ENCODE measurements at places on chromosomes 1 and 21.
A peak's percentile ranks its signal among the peaks of the same experiment; 100 is the strongest.

DNA sequence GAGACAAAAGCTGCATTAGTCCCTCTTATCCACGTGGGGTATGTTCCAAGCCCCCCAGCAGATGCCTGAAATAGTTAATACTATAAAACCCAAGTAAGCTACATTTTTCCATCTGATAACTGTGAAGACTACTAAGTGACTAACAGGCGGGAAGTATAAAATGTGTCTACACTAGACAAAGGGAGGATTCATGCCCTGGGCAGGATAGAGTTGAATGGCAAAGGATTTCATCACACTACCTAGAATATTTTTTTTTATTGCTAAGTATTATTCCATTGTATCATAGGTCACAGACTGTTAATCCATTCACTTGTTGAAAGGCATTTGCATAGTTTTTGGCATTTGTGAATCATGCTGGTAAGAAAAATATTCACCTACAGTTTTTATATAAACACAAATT lies 26.4 kb upstream of the CFHR4 start:
- H3K27me3 ChIP-seq, result no peaks in the 10 kb centered on the region
- DNase-seq, result no peak
- H3K27ac ChIP-seq, result no peak overlapping the region
- no peaks in the 10 kb centered on the region for H3K4me1 ChIP-seq
- no peaks in the 10 kb centered on the region for H3K36me3 ChIP-seq

DNA sequence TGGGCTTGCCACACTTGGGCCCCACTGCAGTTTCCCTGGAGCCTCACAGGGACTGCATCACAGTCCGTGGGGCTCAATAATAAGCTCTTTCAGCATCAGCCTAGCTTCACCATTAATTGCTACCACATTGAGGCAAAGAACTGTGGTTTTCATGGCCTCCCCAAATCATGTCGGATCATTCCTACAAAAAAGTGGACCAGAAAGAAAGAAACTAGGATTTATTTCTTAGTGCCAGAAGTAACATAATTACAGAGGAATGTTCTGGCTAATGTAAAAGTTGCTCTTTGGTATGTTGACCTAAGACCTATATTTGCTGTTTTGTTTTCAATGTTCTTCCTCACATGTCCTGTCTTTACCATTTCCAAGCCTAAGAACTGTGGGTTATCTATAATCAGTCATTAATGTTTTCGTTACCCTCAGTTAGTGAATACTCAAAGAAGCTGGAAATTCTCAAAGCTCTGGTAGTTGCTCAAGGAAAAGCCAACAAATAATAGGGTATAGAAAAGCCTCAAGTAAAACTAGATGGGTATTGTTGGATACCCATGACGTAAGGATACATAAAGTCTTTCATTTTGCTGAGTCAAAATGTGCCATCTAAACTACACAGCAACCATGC lies 173.9 kb downstream of the LTN1 start:
- H3K4me3 ChIP-seq, result no peak overlapping the region
- no peak overlapping the region for H3K27ac ChIP-seq
- DNase-seq, result no peak
- no peaks in the 10 kb centered on the region for H3K4me1 ChIP-seq

DNA sequence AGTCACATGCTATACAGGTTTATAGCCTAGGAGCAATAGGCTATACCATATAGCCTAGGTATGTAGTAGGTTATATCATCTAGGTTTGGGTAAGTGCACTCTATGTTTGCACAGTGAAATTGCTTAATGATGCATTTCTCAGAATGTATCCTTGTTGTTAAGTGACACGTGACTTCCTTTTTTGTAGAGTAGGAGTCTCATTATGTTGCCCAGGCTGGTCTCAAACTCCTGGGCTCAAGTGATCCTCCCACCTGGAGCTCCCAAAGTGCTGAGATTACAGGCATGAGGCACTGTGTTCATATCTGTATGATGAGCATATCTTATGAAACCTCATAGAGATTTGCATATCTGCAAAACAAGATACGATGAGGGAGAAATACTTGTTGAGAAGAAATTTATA lies 13.8 kb upstream of the ABCB10 start:
- H3K27me3 ChIP-seq, result no peaks in the 10 kb centered on the region
- no peak for DNase-seq
- no peaks in the 10 kb centered on the region for H3K4me1 ChIP-seq
- H3K36me3 ChIP-seq, result no peaks in the 10 kb centered on the region
- H3K4me3 ChIP-seq, result no peak overlapping the region

GRCh38 chr1:52825868-52826267 lies 16.7 kb upstream of the ZYG11A start:
- H3K27me3 ChIP-seq, result no peaks in the 10 kb centered on the region
- H3K36me3 ChIP-seq, result no peaks in the 10 kb centered on the region
- no peak overlapping the region for H3K4me3 ChIP-seq
- no peak overlapping the region for H3K27ac ChIP-seq
- no peaks in the 10 kb centered on the region for H3K4me1 ChIP-seq

DNA sequence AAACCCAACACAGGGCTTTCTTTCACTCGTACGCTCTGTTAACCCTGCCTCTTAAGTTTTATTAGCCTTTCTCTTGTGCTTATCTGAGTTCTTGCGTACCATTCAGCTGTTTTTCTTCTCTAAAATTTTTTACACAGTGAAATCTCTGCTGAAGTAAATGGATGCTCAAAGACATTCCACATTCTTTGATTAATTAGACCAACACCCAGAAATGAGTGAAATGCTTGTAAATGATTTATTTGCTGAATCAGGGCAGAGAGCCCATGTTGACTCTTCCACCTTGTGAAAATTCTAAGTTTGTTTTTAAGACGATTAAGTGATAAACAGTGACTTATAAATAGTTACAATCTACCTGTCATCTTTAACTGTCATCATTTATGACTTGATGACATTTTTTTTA lies 156.7 kb downstream of the ACTL8 start:
- H3K27ac ChIP-seq, result no peak overlapping the region
- peaks cover 73% of the 10 kb centered on the region for H3K27me3 ChIP-seq
- no peaks in the 10 kb centered on the region for H3K36me3 ChIP-seq
- no peak for DNase-seq
- no peaks in the 10 kb centered on the region for H3K4me1 ChIP-seq

DNA sequence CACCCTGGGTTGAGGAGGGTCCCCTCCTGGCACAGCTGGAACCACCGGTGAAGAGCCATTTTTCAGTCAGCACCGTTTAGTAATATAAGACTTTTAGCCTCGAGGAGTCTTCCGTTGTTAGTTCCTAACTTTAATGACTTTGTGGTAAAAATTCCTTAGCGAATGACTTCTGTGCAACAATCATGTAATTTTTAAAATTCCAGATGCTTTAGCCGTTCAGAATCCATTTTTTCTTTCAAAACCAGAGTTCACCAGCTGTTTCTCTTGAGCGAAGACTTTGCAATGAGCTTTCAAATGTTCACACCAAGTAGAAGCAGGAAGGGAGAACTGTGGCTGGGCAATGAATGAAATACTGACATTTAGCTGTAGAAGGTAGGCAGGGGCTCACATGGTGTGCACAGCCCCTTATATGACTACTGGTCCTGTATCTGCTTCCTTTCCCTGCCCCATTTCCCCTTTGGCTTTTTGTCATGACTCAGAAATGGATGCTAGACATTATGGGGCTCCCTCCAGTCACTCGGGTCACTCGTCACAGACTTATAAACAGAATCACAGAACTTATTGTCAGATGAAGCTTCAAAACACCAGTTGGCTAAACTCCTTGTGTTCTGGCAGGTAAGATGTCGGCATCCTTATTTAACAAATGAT lies 4.1 kb downstream of the DISC1 start:
- DNase-seq, result no peak
- H3K27me3 ChIP-seq, result no peaks in the 10 kb centered on the region
- no peaks in the 10 kb centered on the region for H3K36me3 ChIP-seq
- H3K27ac ChIP-seq, result no peak overlapping the region
- no peak overlapping the region for H3K4me3 ChIP-seq

- H3K27ac ChIP-seq, result no peak overlapping the region
- DNase-seq, result no peak
- no peak overlapping the region for H3K4me3 ChIP-seq
- no peaks in the 10 kb centered on the region for H3K36me3 ChIP-seq
Observed at GRCh38 chr1:209767096-209767495, 11.2 kb downstream of the TRAF3IP3 start.

- H3K4me3 ChIP-seq, result no peak overlapping the region
- no peak for DNase-seq
- H3K27me3 ChIP-seq, result no peaks in the 10 kb centered on the region
- peaks cover 16% of the 10 kb centered on the region for H3K4me1 ChIP-seq
- no peak overlapping the region for H3K27ac ChIP-seq
Observed at GRCh38 chr1:18994381-18994780, 37.9 kb upstream of the IFFO2 start.

- peak overlapping the region; percentile 79 for H3K27ac ChIP-seq
- H3K4me1 ChIP-seq, result peaks cover 29% of the 10 kb centered on the region
- no peak overlapping the region for H3K4me3 ChIP-seq
- peaks cover 5% of the 10 kb centered on the region for H3K36me3 ChIP-seq
Observed at GRCh38 chr1:173473599-173474011, 3.5 kb upstream of the PRDX6 start.

DNA sequence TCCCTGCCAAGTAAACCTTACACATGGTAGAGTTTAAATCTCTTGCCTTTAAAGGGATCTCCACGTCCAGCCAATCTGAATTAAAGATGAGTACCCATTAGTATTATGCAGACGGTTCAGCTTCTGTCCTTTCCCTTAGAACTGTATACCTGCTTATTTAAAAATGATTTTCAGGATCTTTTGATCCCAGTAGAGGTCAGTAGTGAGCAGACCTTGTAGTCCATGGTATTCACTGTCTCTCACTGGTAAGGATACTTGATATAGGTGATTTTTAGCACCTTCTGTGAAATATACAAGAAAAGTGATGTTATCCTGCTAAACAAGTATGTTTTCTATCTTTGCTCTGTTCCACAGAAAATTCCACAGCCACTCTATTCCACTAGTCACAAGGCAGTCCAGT lies 1211.6 kb upstream of the ADGRL4 start:
- no peaks in the 10 kb centered on the region for H3K27me3 ChIP-seq
- H3K4me1 ChIP-seq, result no peaks in the 10 kb centered on the region
- H3K36me3 ChIP-seq, result no peaks in the 10 kb centered on the region
- H3K4me3 ChIP-seq, result no peak overlapping the region

DNA sequence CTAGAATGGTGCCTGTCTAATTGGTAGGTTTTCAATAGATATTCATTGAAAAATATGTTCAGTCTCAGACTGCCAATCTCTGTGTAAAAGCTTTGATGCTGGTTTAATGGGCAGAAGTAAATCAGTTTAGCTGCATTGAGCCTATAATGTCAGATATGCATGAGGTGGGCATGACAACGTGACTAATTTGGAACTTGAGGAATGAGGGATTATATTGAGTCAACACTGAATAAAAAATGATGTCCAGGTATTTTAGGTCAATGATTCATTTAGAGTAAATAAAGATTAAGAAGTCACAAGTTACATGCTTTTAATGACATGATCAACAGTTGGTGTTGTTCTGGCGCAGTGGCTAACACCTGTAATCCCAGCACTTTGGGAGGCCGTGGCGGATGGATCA lies 3.0 kb downstream of the WDR3 start:
- H3K36me3 ChIP-seq, result peaks cover 45% of the 10 kb centered on the region
- no peak overlapping the region for H3K27ac ChIP-seq
- H3K4me3 ChIP-seq, result no peak overlapping the region
- peaks cover 20% of the 10 kb centered on the region for H3K4me1 ChIP-seq

GRCh38 chr1:235919127-235919832 lies 52.6 kb upstream of the LYST start:
- peak overlapping the region; percentile 93 for H3K27ac ChIP-seq
- peaks cover 61% of the 10 kb centered on the region for H3K4me1 ChIP-seq
- H3K27me3 ChIP-seq, result no peaks in the 10 kb centered on the region
- no peak overlapping the region for H3K4me3 ChIP-seq
- H3K36me3 ChIP-seq, result no peaks in the 10 kb centered on the region
- no peak for DNase-seq

DNA sequence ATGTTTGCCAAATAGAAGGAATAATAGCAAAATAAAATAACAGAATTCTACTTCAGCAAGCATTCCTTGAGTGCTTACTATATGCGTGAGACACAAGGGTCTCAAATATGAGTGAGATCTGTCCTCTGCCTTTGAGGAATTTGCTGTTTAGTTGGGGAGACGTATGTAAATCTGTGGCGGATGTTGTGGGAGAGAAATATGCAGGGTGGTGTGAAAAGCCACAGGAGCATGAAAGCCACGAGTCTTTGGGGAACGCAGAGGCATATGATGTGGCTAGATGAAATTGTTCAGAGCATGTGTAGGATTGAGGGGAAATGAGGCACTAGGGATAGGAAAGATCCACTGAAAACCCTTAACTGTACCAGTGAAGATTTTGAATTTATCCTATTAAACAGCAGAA lies 244.4 kb downstream of the PBX1 start:
- no peaks in the 10 kb centered on the region for H3K4me1 ChIP-seq
- no peak overlapping the region for H3K27ac ChIP-seq
- no peaks in the 10 kb centered on the region for H3K36me3 ChIP-seq
- DNase-seq, result no peak
